Erythroblast (primary cell): ENCODE measurements at places on chromosomes 3 and 15.

DNA sequence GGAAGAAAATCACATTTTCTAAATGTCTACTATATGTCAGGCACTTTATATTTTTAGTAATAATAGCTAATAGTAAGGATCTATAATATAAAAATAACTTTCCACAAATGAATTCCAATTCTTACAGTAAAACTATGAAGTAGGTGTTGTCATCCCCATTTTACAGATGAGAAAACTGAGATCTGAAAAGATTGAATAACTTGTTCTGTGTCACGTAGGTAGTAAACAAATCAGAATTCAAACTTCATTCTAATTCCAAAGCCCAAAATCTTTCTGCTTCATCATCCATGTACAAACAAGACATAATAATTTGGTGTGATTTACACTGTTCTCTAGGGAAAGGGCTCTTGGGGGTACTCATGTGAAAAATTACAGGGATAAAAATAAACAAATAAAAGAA lies 130.3 kb downstream of the THRB start:
- no peak for DNase-seq

DNA sequence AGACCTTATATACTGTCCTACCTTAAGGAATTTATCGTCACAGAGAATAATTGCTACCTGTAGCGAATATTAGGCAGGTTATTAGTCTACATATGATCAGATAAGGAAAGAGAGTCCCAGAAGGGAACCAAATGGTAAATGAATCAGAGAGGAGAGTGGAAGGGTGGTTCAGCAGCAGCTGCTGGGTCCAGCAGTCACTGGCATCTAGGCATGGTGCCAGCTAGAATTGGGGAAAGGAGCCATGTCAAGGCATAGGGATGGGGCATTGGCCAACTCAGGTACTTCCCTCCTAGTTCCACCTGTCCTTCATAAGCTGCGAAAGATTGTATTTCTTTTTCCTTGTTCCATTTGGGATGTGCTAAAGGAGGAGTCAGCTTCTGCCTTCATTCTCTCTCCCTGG lies 23.4 kb downstream of the HACD3 start:
- no peak for DNase-seq

- DNase-seq = no peak
Observed at GRCh38 chr15:83270176-83270575, 14.3 kb downstream of the BNC1 start.

DNA sequence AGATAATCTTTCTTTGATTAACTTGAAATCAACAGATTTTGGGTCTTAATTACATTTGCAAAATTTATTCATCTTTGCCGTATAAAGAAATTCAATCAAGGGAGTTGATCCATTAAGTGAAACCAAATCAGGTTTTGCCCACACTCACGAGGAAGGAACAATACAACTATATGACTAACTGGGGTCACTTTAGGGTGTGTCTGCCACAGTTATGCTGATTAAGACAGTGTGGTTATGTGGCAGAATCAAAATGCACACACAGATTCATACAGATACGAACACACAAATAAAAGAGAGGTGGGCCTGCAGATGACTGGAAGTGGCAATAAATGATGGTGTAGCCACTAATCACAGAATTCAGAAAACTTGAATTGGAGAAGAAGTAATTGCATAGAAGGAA lies 543.5 kb downstream of the GABRG3 start:
- DNase-seq = no peak

- DNase-seq = no peak
Observed at GRCh38 chr3:33023176-33024136, 72.0 kb downstream of the CCR4 start.

DNA sequence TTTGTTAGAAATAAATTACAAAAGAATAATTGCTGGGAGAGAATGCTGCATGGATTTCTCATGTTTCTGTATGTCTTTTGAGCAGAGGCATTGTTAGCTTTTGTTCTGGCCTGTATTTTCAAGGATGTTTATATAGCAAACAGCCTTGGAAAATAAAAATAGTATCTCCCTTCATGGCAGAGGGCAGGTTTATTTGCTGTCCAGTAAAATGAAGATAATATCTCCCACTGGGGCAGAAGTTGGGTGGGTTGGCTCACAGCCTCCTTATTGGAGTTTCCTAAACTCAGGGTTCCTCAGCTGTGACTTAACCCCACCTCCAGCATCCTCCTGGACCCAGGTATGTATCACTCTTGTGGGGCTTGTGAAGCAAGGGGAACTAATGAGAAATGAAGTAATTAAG lies 43.7 kb upstream of the THSD4 start:
- no peak for DNase-seq

DNA sequence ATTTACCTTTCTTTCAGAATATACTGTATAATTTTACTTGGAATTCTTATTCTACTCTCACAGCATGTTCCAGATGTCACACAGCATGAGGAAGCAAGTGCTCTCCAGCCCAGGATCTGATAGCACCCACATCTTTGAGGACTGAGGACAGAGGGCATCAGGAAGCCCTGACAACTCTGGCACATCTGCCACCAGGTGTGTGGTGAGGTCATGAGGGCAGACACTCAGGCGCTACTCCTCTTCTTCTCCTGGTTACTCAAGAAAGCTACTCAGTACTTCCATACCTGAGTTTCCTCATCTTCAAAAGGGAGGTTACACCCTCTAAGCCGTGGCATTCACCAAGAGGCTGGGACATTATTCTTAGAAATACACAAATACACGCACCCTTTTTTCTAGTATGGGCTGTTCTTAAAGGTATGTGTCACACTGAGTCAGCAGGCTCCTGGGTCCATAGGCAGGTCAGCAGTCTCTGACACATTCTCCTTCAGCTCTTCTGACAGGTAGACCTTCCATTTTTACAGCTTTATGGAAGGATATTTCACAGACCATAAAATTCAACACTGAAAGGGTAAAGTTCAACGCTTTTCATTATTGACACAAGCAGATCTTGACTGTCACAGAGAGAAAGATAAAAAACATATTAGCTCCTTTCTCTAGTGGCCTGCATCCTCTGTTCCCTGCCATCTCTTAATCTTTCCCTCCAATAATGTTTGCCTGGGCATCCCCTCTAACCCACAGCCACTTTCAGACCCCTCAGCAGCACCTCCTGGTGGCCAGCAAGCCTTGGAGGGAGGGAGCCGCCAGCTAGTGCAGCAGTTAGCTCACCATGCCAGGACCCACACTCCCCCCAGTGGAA lies 103.2 kb upstream of the TJP1 start:
- peak; percentile 34 for DNase-seq

GRCh38 chr3:72746430-72747411 lies 101.5 kb downstream of the SHQ1 start:
- DNase-seq = no peak

GRCh38 chr15:65795663-65796216 lies 3.6 kb upstream of the DENND4A start:
- DNase-seq = peak; percentile 77

DNA sequence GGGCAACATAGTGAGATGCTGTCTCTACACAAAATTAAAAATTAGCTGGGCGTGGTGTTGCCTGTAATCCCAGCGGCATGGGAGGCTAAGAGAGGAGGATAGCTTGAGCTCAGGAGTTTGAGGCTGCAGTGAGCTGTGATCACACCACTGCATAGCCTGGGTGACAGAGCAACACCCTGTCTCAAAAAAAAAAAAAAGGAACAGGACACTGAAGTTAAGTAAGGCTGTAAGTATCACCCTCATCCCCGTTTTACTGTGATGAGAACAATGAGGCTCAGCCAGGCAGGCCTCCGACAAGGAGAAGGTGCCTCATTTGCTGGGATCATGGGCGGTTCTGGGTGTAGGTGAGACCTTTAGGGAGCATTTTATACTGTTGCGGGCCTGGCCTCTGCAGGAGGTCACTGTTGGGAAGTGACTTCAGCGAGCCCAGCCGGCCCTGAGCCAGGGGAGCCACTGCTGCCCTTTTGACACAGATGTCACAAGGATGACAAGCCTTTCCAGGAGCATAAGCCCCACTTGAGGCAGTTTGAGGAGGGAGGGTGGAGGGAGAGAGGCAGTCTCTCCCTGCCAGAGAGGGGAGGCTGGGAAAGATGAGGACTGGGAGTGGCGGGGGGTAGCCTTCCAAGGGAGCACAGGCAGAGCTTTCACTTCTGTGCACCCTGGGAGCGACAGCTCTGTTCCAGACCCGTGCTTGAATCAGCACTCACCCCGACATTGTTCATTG lies 30.8 kb downstream of the IRAK2 start:
- no peak for DNase-seq

DNA sequence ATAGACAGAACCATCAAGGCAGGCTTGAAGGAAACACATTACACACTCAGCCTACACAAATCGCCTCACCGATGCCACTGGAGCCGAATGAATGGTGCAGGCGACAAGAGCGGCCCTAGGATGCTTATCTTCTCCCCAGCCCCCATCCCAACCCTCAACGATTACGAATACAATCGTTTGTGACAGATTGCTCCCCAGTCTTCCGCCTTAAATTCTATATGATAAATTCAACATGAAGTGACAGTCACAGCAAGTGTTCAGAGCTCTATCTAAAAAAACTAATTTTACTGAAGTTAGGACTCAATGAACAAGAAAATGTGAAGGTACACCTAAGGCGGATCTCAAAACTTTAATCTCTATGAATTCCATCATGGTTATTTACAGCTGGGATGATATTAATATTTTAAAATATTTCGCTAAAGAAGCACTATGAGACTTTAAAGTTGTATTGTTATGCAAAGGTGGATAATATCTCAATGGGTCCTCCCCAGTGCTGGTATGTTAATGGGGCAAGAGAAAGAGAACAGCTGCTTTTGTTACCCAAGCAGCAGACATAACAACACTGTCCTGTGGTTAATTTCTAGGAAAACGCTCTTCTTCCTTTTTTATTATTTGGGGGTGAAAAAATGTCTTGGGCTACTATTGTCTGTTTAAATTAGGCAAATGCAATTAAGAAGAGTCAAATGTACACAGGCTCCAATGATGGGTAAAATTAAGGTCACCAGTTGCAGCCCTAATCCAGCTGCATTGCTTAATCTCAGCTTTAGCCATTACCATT lies 147.6 kb upstream of the NR2F2 start:
- no peak for DNase-seq

GRCh38 chr15:33152502-33153109 lies 41.9 kb downstream of the FMN1 start:
- no peak for DNase-seq

GRCh38 chr3:71926262-71926600 lies 141.3 kb upstream of the PROK2 start:
- peak; percentile 60 for DNase-seq

DNA sequence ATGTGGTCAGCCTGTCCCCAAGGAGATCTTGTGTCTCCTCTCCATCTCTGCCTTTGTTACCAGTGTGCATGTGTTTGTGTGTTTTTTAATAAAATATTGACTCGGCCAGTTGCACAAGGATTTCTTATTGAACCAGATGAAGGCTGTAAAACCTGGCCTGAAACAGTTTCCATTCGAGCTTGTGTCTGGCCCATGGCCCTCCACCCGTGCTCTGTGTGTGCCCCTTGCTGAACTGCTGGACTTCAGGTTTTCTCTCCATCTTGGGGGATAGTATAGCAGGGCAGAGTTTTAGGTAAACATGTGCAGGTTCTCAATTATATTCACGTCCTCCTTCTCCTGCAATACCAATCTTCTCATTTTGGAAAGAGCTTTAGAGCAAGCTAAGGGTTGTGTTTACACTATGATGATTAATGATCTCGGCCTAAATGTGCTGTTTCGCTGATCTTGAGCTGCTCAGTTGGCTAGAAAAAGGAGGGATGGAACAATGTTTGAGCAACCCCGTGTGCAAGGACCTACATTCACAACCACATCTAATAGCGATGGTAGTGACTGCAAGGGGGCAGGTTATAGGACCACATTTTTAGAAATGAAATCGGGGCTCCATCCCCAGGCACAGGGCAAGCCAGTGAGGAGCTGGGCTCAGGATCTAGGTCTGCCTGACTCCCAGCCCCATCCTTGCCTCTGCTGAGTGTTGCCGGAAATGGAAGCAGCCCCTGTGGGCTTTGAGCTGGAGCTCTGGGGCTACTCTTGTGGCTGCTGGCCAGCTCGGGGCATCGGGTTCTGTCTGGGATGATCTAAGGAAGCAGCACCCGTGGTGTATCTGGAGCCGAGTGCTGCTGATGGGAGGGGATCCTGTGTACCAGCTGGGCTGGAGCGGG lies 47.7 kb downstream of the CMTM6 start:
- DNase-seq = no peak

- DNase-seq = no peak
Observed at GRCh38 chr15:76161153-76162035, 101.6 kb downstream of the TMEM266 start.

DNA sequence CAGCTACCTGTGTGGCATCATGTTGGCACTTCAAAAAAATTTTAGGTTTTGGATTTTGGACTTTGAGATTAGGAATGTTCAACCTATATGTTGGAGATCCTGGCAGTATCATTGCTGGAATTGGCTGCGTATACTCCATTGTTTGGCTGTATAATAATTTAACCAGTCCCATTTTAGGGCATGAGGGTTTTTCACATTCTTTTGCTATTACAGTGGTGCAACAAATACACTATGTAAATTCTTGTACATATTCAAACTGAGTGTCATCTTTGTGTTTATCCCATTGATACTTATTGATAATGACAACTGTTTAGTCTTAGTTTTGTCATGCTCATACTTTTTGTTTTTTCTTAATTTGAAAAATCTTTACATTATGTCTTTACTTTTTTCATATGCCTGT lies 6.7 kb downstream of the THUMPD3 start:
- no peak for DNase-seq

DNA sequence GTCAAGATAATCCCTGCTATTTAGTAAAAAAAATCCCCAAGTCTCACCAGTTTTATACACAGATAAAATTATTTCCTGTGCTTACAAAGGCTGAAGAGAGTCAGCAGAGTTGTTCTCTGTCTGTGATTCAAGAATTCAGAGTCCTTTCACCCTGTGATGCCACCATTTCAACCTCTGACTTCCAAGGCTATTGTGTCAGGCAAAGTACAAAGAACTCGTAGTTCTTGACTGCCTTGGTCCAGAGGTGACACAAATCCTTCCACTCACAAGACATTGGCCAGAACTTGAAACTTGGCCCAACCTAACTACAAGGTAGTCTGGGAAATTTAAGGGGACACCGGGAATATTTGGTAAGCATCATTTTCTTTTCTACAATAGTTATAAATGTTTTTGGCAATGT lies 34.9 kb upstream of the CMC1 start:
- DNase-seq = no peak

DNA sequence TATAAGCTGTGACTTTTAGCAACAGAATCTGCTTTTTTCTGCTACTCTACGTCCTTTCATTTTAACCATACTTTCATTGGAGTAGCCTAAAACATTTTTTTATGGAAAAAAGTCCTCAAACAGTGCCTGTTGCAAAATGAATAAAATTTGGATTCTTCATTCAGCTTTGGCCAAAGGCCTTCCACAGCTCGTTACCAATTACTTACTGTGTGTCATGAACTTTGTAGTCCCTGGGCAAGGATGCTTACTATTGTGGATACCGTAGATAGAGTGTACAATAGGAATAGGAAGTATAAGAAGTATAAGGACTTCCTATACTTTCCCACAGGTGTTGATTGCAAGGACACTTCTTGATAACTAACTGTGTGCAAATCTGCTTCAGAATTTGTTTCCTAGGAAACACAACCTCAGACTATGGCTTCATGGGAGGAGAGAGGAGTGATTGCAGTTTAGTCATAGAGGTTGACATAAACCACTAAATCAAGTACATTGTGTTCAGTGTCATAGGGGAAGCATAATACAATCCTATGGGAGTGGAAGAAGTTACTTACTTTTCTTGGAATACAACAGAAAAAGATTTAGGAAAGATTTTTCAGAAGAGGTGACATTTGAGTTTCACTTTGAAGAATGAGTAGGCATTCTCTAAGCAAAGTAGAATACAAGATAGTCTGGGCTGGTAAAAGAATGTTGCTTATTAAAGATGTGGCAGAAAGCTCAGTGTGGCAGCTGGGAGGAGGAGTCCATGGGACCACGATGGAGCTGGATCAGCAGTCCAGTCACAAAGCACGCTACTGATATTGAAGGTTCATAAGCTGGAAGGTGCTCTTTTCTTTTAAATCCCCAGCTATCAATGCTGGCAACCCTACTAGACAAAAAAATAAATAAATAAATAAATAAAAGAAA lies 309.7 kb upstream of the TPRG1 start:
- no peak for DNase-seq
